Ascending aorta (tissue), 2 donors: ENCODE measurements at places on chromosomes 4 and X.

DNA sequence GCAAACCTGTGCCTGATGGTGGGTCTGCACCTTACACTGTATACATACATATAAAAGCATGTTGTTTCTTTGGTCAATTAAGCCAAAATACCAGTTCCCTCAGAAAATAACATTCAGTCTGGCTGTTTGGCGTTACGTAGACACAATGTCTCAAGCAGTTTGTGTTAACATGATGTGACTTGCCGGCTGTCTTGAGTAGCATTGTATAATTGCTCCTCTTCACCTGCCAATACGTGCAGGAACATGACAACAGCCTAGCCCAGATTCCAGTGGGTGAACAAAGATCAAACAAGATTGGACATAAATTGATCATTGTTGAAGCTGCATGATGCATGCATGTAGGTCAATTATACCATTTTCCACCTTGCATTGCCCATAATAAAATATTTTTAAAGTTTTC is 102.3 kb downstream of the F11 start:
- DNase-seq: no peak

DNA sequence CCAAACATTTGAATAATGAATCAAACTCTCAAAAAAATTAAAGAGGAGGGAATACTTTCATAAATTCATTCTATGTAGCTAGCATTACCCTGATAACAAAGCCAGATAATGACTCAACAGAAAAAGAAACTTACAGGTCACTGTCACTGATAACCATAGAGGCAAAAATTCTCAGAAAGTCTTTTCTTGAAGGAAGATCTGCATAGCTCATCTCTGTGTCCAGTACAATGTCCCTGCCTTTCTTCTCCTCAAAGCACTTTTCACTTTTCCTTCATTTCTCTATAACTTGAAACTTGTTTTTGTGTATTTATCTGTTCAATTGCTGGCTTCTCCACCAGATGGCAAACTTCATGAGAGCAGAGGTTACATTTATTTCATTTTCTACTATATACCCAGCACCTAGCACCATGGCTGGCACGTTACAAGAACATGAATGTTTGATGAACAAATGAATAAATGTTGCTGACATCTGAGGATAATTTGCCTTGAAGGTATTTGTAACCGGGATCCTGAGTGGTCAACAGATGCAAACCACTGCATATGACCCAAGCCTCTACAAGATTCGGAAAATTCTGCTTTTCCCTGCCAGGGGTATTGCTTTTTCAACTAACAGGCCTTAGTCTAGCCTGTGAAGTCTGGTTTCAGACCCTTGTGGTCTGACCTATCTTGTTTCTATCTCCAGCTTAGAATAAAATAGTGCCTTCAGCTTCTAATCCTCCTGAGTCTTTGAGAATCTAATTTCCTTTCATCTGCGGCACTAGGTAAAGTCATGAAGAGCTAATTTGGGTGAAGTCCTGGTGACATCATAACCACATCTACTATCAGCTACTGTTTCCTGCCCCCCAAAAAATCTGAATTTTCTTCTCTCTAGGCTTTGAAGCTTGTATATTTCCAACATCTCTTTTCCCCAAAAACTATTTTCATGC is 52.5 kb upstream of the ANTXR2 start:
- no peak for DNase-seq

- no peak for DNase-seq
These were observed 97.9 kb upstream of the ADAMTS3 start for GRCh38 chr4:72666910-72667309.

DNA sequence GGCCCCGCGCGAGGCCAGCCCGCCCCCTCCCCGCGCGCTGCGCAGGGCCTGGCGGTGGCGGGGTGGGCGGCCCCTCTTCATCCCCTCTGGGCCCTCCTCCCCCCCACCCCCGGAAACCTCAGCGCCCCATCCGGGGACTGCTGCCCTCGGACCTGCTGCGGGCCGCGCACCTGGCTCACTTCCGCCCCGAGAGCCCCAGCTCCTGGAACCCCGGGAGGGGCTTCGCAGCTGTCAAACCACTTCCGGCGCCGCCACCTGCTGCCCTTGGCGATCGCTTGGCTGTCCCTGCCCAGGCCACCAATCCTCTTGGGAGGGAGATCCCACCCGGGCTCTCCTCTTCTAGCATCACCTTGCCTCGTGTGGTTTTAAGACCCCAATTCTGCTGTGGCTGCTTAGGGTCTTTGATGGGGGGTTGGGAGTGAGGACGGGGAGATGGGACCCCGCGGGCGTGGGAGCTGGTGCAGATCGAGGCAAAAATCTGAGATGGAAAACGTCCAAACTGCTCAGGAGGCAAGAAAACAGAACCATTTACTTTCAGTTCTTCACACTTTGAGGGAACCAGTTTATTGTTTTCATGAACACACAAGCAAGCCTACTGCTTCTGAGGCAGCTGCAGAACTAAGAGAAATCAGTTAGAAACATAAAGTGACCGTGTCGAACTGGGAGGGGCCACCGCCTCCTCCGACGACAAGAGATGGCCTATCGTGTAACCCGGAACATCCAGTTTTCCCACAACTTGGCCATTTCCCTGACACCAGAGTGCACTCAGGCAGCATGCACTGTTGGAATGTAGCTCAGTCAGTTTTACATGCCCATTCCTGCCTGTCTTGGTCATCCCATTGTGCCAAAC is 754 bp downstream of the MTMR1 start:
- DNase-seq: peak; percentile 77

GRCh38 chr4:173860094-173860493 is 330.1 kb upstream of the HAND2 start:
- no peak for DNase-seq
